Gastroesophageal sphincter (tissue), 4 donors: ENCODE measurements at places on chromosomes 2 and 18.

DNA sequence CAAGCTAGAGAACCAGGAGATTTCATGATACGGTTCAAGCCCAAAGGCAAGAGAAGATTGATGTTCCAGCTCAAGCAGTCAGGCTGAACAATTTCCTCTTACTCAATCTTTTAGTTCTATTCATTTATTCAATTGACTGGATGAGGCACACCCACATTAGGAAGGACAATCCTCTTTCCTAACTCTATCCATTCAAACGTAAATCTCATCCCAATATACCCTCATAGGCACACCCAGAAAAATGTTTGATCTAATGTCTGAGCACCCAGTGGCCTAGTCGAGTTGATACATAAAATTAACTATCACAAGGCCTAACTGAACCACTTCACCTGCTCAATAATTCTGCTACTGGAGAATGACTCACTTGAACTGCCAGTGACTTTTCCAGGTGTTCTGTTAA, 180.7 kb downstream of the RAD51AP2 start:
- ATAC-seq: no peak

GRCh38 chr2:146068051-146068450, 1548.1 kb upstream of the ZEB2 start:
- ATAC-seq: no peak

- ATAC-seq: no peak
These were observed 132.5 kb upstream of the ID2 start for GRCh38 chr2:8549273-8549922.

- ATAC-seq: no peak
These were observed 62.9 kb downstream of the NYAP2 start for GRCh38 chr2:225462417-225462816.

DNA sequence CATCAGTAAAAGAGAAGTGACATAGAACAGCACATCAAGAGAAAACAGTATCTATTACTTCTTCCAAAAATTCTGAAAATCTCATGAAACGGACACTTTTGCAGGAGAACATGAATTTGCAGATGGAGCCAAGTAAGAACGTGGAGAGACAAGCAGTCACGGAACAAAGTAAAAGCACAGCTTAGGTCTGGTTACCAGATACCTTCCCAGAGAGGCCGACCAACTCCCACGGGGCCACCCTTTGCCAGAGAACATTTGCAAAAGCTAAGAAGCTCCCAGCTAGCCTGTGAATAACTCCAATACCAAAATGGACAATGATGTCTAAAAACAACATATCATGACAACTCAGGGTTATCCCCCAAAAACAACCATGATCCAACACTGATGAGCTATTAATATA, 38.9 kb downstream of the THAP4 start:
- ATAC-seq: no peak

DNA sequence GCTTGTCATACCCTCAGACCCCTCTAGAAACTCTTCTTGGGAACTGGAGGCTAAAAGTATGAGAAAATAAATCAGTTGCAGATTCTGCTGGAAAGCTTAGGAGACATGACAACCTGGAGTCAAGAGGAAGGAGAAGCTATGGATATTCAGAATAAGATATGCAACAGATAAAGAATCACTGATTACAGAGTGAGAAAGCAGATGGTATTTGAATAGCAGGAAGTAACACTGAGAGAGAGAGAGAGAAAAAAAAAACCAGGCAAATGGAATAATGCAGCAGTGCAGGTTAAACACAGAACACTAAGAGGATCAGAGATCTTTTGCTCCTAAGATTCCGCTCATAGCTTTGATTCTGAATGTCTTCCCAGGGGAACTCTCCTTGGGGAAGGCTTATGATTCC, 1284.1 kb upstream of the NXPH2 start:
- no peak for ATAC-seq

DNA sequence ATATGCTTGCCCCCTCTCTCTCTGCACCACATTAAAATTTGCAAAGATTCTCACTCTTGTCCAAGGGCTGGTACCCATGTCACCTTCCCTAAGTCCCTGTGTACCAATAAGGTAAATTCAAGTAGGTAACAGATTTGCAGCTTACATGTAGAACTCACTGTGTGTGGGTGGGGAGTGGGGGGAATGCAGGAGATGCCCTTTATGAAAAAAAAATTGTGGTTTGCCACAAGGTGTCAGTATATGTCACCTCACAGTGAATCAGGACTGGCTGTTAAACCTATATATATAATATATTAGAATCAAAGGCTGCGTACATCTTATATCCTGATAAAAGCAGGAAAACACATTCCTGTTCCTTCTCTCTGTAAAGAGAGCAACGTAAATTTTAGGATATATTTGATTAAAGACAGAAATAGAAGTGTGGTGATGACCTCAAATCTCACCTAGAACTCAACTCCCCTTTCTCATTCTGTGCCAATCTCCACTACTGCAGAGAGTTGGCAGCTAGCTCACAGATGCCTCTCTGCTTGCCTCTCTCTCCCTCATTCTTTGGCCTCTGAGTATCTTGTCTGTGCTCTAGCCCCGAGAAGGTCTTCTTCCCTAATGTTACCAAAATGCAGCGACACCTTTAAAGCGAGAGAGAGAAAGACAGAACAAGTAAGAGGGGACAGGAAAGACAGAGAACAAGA, 536 bp downstream of the XDH start:
- no peak for ATAC-seq
